ENCODE measurements at places on chromosomes 1 and 21. TPM values are rescaled to one million over a fixed set of nuclear protein-coding genes. Genes with fewer than 3 reads are reported as not detected.

HSPB7 gene
- total RNA-seq: not detected

CD48 gene
- not detected for total RNA-seq

DNA sequence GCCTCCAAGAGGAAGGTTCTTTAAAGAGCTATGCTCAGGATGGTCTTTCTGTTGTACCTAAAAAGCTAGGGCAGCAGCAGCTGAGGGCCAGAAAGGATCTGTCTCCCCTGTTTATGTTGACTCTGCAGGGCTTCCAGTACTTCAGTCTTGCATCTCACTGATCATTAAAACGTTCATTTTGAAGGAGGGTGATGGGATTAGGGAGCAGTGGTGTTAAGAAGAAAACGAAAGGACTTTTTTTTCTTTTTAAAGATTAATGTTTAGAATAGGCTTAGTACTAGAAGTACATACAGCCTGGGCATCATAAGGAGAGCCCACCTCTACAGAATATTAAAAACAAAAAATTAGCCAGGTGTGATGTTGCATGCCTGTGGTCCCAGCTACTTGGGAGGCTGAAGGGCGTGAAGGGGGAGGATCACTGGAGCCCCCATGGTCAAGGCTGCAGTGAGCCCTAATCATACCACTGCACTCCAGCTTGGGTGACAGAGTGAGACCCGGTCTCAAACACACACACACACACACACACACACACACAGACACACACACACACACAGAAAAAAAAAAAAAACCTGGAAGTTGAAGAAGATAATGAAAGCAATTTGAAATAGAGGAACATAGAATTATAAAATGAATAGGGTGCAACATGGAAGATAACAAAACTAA lies 2.9 kb downstream of the CR1L start:
- DNase-seq: no peak

- no peak for DNase-seq
Observed at GRCh38 chr1:87167848-87168525, 160.7 kb upstream of the LMO4 start.

GRCh38 chr1:34398916-34399275 lies 222.2 kb downstream of the C1orf94 start:
- no peak for DNase-seq
